ENCODE measurements at places on chromosomes 1 and 21.

- DNase-seq, result no peak
Measured at GRCh38 chr1:104531990-104532389, 782.3 kb downstream of the AMY1C start.

- no peak for DNase-seq
Measured at GRCh38 chr1:107649023-107649422, 316.0 kb downstream of the VAV3 start.

DNA sequence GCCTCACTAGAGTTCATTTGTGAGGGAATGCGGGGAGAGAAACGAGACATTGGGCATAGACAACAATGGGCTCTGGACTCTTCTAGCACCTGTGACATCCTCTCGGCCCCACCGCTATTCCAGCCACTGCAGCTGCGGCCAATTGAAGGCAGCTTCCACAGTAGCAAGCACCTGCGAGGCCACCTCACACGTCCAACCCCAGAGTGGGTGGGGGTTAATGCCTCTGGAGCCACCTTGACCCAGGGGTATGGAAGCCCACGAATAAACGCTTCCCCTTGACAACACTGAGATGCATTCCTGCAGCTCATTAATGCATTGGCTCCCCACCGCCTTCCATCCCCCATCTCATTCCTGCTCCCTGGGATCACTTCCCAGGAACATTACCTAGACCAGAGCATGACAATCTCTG is 104.4 kb downstream of the GLIS1 start:
- no peak for DNase-seq

DNA sequence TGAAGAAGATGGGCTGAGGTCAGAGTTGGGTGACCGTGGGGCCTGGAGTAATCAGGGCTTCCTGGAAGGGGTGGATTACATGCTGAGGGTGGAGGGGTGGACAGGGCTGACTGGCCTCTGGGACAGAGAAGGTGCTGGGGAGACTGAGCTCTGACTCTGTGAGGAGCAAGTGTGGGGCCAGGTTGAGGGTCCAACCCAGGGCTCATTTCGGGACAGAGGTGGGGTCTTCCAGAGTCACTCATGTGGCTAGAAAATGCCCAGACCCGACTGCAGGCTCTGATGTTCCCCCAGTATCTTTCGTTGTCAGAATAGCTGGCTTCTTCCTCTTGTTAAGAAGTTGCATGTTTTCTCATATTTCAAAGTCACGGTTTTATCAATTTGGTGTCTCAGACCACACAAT is 311.8 kb downstream of the PTPRU start:
- no peak for DNase-seq

- peak; percentile 51 for DNase-seq
Measured at GRCh38 chr1:225454733-225455132, 26.9 kb upstream of the LBR start.

- DNase-seq, result no peak
Measured at GRCh38 chr21:17429936-17430335, 82.9 kb upstream of the CXADR start.

DNA sequence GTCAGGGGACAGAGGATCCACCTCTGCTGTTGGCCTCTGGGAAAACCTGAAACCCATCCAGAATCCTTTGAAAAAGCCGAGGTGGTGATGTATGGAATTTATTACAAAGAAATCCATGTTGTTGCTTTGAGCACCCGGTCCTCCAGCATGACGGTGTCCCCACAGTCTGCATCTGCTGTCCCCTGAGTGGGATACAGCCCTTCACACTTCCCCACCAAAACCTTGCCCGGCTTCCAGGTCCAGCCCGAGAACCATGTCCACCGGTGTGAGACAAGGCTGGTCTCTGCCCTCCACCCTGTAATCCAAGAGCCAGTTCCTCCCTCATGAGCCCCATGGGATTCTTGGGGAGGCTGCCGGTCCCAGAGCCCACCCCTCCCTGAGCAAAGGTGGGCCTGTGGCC is 70.5 kb downstream of the STUM start:
- no peak for DNase-seq

DNA sequence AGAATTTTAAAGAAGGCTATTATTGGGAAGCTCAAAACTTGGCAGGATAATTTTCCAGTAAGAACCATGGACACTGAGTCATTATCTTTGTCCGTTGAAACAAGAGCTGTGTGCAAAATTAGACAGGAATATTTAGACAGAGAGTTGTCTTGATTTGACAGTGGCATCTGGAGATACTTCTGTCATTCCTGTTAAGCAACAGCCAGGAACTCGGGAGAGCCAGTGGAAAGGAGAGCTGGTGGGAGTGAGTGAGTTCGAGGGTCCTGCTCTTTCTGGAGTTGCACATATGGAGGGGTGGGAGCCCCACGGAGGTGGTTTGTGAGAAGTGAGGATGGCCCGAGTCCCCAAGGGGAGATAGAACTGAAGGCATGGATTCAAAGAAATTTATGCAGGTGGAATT is 3.1 kb downstream of the COQ8A start:
- DNase-seq, result no peak

- DNase-seq, result no peak
Measured at GRCh38 chr1:220251272-220251671, 21.0 kb downstream of the RAB3GAP2 start.

- no peak for DNase-seq
Measured at GRCh38 chr21:27548486-27548885, 581.6 kb upstream of the ADAMTS5 start.

DNA sequence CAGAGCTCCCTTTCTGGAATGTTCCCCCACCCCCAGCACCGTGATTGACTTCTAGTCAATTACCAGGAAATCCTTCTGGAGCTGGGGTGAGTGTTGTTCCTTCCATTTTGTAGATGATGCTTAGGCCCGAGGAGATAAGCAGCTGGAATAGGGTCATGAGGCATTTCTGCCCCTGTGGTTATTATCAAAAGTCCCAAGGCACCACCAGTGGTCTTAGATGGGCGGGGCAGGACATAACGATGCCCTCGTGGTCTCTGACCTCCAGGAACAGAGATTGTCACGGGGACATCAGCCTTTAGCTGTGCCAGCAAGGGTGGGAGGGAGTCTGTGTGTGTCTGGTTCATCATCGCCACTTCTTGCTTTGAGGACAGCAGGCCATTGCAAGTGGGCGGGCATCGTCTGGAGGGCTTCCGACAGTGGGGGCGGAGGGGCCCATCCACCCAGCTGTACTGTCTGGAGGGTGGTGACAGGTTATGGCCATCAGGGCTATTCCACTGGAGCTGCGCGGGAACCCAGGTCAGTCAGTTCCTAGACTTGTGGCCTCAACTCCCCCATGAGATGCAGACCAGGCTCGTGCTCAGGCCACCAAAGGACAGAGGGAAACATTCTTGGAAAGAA is 22.6 kb downstream of the TNFRSF8 start:
- no peak for DNase-seq

GRCh38 chr21:37398697-37399096 is 32.1 kb downstream of the DYRK1A start:
- DNase-seq, result no peak

DNA sequence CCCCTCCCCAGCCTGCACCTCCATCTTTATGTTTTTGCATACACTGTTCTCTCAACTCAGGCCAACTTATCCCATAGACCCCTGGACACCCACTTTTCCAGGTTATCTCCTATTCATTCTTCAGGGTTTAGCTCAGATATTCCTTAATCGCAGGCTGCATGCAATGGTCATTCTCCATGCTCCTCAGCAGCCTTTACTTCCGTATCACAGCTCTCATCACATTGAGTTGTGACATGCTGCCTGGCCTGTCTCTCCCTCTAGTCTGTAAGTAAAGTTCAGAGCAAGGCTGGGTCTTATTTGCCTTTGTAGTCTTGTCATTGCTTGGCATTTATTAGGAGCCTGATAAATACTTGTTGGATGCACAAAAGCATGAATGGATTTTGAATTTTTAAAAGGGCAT is 6.9 kb downstream of the DNAJC6 start:
- DNase-seq, result no peak

GRCh38 chr1:155941845-155942531 is 550 bp downstream of the RXFP4 start:
- DNase-seq, result no peak

- no peak for DNase-seq
Measured at GRCh38 chr1:174242856-174243255, 83.5 kb downstream of the RABGAP1L start.

GRCh38 chr1:32714277-32714676 is 11.7 kb upstream of the SYNC start:
- no peak for DNase-seq

- no peak for DNase-seq
Measured at GRCh38 chr1:7185721-7186120, 400.5 kb downstream of the CAMTA1 start.

- DNase-seq, result peak; percentile 27
Measured at GRCh38 chr1:110087812-110088738, 17.6 kb upstream of the ALX3 start.

GRCh38 chr1:88647249-88647645 is 36.8 kb upstream of the PKN2 start:
- DNase-seq, result no peak

- no peak for DNase-seq
Measured at GRCh38 chr1:162756523-162756922, 34.0 kb upstream of the HSD17B7 start.

- DNase-seq, result no peak
Measured at GRCh38 chr1:226688808-226689207, 50.3 kb downstream of the ITPKB start.

GRCh38 chr21:20451046-20451445 is 547.2 kb upstream of the NCAM2 start:
- no peak for DNase-seq

GRCh38 chr1:227766015-227766634 is 30.9 kb downstream of the SNAP47 start:
- peak; percentile 99 for DNase-seq

DNA sequence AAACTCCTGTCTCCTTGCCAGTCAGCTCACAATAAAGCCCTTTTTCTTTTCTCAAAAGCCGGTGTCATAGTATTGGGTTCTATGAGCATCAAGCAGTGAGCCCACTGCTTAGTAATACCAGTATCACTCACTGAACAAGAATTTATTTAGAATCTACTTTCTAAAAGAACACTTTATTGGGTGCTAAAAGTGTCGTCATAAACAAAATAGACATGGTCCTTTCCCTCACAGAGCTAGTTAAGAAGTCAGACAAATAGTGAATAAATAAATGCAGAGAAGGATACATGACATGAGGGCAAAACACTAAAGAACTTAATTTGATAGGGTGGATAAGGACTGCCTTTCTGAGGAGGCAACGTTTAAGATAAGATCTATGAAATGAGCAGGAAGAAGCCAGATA is 32.2 kb downstream of the EVI5 start:
- no peak for DNase-seq

DNA sequence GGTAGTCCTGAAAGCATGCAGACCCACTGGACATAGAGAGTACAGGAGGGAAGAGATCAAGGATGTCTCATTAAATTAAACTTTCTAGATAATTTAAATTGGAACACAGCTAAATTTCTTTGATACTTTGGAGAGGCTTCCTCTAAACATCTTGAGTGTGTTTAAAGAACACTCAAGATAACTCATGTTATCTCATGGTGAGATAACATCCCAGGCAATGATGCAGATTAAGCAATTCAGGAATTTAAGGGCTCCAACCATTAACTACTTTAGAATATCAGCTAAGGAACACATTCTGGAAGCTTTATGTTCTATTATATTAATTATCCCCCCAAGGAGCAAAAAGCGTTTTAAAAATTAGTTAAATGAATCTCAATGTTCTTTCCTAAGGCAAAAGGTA is 289.2 kb upstream of the RUNX1 start:
- DNase-seq, result no peak

- no peak for DNase-seq
Measured at GRCh38 chr1:107914119-107914765, 50.7 kb downstream of the VAV3 start.

Data from DMS153 (cell line).